Activated effector memory CD4-positive, alpha-beta T cell treated with anti-CD3 and anti-CD28 coated beads, Interleukin-2, amount 50 U/mL, for 16 hours (primary cell): ENCODE measurements at places on chromosomes 1 and 21.

GRCh38 chr1:181488866-181489265 is 5.5 kb downstream of the CACNA1E start:
- DNase-seq, result no peak

GRCh38 chr1:96474985-96475743 is 246.4 kb upstream of the PTBP2 start:
- no peak for DNase-seq

- DNase-seq, result no peak
Measured at GRCh38 chr1:109255097-109255651, 5.8 kb downstream of the CELSR2 start.

DNA sequence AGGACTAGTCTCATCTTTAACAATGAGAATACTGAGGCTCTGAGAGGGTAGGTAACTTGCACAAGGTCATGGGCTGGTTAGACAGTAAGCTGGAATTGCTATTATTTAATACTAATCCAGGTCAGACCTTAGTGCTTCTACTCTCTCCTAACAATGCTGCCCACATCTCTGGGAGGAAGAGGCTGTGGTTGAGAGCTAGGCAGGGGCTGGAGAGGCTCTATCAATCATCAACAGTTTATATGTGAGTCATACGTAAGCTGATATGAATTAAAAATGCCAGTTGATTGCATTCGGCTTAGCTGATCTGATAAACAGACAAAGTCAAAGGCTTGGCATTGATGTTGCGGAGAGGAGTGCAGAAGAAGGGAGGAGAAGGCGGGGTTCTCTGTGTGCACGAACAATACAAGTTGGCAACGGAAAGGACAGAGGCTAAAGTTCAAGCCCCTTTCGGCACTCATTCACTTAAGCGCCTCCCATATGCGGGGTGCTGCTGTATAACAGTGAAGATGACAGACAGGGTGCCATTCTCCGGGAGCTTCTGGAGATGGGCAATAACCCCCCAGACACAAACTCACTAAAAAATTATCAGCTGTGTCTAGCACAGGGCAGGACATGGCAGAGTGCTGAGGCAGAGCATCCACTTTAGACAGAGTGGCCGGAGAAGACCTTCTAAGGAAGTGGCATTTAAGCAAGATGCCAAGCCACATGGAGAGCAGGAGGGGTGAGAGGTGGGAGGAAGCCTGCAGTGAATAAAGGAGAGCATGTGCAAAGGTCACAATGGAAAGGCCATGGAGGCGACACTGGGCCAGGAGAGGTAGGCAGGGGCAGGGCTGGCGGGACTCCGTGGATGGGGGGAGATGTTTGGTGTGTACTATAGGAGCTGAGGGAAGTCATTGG is 195.2 kb downstream of the ZSCAN20 start:
- DNase-seq, result no peak

GRCh38 chr1:211870156-211870555 is 39.6 kb upstream of the LPGAT1 start:
- DNase-seq, result no peak

GRCh38 chr1:76725864-76726619 is 141.2 kb upstream of the ST6GALNAC5 start:
- DNase-seq, result no peak

- no peak for DNase-seq
Measured at GRCh38 chr1:180947901-180948640, 35.4 kb downstream of the KIAA1614 start.

DNA sequence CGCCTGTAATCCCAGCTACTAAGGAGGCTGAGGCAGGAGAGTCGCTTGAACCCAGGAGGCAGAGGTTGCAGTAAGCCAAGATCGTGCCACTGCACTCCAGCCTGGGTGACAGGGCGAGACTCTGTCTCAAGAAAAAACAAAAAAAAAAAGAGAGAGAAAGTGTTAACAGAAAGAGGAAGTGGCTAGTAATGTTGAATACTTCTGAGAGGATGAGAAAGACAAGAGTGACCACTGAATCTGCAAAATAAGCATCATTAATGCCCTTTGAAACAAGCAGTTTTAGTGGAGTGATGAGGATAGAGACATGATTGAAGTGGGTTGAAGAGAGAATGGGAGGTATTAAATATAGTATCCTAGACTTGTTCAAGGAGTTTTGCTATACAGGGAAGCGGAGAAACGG is 11.7 kb downstream of the MPZ start:
- no peak for DNase-seq

- DNase-seq, result no peak
Measured at GRCh38 chr1:212007886-212008285, 27.5 kb downstream of the INTS7 start.

- DNase-seq, result no peak
Measured at GRCh38 chr1:205048382-205048781, 5.4 kb downstream of the CNTN2 start.

DNA sequence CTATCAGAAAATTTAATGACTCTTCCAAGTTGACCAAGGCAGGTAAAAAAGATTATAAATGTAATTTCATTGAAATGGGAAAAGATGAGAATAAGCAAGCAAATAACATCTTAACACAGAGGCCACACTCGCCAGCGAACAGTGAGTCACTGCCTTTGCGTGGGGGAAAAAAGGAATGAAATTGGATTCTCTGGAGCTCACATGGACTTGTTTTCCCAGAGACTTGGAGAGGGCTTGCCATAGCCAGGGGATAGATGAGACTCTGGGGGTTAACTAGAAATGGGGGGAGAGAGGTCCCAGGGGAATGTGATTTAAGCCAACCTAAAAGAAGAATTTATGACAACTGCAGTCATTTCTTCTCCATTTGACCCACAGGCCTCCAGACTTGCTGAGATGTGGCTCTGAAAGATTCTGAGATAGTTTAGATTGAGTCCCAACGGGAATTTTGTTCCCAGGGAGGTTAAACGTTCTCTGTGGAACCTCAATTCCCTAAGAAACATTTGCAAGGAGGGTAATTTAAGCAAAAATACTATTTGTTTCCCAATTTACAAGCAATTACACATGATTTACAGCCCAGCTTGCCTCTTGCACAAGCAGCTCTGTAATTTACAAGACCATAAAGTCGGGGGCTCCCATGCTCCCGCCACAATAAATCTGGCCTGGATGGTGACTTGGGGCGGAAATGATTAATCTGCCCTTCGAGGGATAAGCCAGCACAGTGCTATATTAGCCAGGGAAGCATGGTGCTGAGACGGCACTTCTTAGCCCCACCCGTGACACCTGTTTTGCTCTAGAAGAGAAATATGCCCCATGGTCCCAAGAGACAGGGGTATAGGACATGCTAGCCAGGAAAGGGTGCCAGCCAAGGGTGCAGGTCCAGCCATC is 68.8 kb downstream of the GRIK3 start:
- DNase-seq, result no peak

DNA sequence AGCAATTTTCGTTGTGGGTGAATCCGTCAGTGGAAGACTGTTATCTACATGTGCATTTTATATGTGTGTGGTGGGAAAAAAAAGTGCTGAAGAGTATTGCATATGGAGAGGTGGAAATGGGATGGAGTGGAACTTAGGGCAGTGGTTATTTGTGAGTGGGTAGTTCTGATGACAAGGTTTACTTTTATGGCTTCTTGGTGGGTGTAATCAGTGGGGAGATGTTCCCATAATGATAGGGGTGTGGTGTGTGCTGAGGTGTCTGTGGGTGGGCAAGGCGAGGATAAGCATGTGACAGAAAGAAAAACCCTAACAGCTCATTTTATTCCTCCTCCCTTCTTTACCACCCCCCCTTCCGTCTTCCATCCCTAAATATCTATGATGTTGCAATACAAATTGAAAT is 288.1 kb downstream of the NUF2 start:
- no peak for DNase-seq

DNA sequence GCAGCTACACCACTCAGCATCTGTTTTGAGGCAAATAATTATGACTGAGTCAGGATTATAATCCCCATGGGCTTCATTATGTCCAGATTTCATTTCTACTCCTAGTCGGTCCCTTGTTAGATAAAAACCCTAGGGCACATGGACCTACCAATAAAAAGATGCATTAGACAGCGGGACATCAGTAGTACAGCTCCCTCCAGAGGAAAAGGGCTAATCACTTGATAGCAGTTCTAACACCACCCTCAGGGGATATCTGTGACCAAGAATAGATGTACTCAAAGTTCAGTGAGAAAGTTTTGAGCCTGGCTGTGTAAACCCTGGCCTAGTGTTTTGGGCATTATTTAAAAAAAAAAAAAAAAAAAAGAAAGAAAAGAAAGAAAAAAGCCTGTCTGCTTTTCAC is 10.0 kb downstream of the GJA8 start:
- DNase-seq, result no peak

DNA sequence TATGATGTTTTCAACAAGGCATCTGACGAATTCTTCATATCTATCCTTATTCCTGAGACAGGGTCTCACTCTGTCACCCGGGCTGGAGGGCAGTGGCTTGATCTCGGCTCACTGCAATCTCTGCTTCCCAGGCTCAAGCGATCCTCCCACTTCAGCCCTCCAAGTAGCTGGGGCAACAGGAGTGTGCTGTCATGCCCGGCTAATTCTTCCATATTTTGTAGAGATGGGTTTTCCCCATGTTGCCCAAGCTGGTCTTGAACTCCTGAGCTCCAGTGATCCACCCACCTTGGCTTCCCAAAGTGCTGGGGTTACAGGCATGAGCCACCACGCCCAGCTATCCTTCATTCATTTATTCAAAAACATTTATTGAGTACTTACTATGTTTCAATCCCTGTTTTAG is 8.0 kb downstream of the YY1AP1 start:
- no peak for DNase-seq

GRCh38 chr1:17998889-17999288 is 108.7 kb upstream of the IGSF21 start:
- DNase-seq, result no peak

DNA sequence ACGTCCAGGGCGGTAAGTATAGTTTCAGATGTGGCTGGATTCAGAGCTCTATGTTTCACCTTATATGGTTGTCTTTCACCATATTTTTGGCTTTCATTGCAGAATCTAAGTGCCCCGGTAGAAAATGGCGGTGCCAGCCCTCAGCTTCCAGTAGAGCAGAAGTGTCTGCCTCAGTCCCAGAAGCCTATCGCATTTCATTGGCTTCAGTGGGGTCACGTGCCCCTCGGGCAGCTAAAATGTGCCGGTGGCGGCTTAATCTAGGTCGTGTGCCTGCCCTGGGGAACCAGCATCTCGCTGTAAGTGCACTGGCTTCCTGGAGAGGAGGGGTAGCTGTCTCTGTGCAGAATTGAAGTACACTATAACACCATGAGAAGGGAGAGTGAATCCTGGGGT is 107.4 kb upstream of the MAGI3 start:
- DNase-seq, result no peak

- DNase-seq, result no peak
Measured at GRCh38 chr1:81142099-81142826, 658.5 kb upstream of the ADGRL2 start.

DNA sequence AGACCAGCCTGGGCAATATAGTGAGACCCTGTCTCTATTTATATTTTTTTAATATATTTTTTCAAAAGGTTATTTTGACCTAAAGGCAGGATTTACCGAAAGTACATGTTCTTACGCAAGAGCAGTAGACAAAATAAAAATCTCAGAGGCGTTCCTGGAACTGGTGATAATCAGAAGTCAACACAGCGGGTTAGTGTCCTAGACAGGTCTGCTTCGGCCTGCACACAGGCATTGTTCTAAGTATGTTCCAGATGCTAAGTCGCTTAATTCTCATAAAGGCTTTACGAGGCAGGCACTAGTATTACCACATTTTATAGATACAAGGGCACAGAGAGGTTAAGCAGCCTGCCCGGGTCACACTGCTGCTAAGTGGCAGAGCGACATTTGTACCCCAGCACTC is 56.9 kb upstream of the SLC25A33 start:
- DNase-seq, result no peak

GRCh38 chr1:243842978-243843511 is 7.0 kb downstream of the AKT3 start:
- DNase-seq, result peak; percentile 64

GRCh38 chr21:42563686-42564085 is 50.0 kb downstream of the SLC37A1 start:
- peak; percentile 51 for DNase-seq

GRCh38 chr1:172588296-172589291 is 55.6 kb downstream of the SUCO start:
- no peak for DNase-seq

DNA sequence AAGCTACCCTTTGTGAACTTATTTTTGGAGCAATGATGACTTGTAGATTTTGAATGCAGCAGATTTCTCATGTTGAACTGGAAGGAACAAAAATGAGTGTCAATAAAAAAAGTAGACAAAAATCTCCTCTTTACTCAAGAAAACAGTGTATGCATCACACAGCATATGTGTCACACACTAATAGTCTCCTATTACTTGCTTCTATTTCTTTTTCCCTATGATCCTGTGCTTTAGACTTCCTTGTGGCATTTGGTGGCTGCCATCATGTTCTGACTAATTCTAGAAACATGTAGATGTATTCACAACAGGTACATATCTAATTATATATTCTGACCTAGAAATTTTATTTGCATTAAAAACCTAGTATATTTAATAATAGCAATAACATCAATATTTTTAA is 14.3 kb downstream of the RC3H1 start:
- no peak for DNase-seq

DNA sequence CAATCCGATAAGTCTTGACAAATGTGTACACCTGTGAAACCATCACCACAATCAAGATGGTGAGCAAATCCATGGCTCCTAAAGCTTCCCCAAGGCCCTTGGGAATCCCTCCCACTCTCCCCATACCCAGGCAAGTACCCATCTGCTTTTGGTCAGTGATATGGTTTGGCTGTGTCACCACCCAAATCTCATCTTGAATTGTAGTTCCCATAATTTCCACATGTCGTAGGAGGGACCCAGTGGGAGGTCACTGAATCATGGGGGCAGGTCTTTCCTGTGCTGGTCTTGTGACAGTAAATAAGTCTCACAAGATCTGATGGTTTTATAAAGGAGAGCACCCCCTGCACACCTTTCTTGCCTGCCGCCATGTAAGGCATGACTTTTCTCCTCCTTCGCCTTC is 14.6 kb upstream of the GUCA2B start:
- DNase-seq, result no peak

DNA sequence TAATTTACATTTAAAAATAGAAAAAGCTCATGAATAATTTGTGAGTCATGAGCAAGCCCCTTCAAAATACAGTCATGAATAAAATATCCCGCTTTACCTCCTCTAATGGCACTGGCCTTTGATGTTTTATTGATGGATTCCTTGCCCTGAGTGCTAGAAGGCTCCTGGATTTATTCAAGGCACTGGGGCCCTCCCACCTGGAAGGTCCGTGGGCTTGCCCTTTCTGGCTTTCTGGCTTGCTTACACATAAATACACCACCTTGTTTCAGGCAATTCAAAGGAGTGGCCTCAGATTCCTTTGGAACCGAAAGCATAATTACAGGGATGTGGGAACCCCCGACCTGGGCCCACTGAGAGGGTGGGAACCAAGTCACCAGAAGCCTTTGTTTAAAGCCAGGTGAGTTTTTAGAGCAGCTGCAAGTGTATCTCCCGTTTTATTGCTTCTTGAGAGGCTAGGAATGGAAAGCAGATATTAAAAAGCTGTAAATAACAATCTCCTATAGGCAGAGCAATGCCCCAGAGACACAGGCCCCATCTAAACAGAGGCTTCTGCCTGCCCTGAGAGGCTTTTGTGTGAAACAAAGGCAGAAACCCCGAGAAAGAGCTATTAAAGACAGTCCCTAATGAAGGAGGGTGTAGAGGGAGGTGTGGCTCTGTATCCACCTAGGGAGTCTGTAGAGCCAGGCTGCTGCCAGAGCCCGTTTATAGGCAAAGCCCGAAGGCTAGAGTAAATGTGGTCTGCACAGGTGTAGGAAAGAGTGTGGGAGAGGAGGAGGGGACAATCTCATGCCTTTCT is 126.4 kb downstream of the FAM78B start:
- no peak for DNase-seq

- DNase-seq, result no peak
Measured at GRCh38 chr21:39050841-39051587, 132.2 kb downstream of the PSMG1 start.

- no peak for DNase-seq
Measured at GRCh38 chr1:31976401-31976800, 37.3 kb upstream of the KHDRBS1 start.
